ENCODE measurements at places on chromosomes 13 and 19.

DNA sequence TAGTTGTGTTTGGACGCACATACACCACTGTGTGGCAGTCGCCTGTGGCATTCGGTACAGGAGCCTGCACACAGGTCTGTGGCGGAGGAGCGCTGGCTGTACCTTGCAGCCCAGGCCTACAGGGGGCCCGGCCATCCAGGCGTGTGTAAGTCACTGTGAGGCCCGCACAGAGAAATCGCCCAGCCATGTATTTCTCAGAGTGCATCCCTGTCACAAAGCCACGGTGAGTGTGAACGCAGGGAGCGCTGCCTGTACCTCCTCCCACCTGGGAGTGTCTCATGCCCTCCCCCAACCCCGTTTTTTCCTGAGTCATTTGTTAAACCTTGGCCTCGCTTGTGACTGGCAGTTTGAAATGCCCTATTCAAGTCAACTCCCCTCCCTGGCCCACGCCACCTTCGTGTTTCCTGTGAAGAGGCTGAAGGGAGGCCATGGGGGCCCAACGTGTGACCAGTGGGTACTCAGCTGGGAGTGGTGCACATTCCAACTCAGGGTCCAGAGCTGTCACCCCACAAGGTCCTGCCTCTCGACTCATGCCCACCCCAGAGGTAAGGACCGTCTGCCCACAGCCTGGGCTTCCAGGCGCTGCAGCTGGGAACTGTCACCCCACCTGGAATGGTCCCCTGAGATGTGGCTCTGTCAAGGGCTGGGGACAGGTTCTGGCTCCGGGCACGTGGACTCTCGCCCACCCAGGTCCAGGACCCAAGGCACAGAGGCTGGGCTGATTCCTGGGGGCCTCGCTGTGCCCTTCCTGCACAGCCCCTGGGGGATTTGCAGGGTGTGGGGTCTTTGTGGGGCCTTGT, 11.6 kb upstream of the RASA3 start:
- no peak for DNase-seq

DNA sequence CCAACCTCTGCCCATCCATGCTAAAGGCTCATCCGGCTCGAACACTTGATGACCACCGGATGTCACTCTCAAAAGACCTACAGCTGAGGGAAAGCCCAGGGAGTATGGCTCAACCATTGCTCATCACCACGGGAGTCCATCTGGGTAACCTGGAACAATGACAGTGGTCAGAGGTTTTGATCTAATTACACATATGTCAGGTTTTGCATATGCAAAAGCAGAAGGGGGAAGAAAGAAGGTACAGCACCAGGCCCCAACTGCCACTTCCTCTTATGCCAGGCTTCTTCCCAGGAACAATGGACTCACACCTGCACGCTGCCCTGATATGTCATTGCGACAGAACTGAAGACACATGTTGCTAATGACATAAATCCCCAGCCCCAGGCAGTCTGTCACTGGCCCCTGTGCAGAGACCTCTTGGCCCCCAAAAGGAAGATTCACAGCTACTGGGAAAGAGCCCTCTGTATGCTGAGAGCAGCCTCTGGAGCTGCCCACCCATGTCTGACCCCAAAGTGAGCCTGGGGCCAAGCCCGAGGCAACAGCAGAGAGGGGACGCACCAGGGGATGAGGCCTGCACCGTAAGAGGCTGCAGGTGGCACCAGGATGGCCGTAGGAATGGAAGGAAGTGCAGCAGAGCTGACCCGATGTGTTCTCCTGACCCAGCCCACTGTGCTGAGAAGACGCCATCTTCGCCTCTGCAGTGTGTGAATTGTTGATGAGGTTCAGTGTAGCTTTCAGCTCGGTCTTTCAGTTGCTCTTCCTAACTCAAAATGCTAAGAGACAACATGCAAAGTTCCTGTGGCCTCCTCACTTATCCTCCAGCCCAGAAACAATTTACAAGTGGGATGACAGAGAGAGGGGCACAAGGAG, 26.3 kb downstream of the EPS15L1 start:
- DNase-seq = peak; percentile 63

GRCh38 chr19:953445-954271, 27.8 kb downstream of the ARID3A start:
- no peak for DNase-seq

DNA sequence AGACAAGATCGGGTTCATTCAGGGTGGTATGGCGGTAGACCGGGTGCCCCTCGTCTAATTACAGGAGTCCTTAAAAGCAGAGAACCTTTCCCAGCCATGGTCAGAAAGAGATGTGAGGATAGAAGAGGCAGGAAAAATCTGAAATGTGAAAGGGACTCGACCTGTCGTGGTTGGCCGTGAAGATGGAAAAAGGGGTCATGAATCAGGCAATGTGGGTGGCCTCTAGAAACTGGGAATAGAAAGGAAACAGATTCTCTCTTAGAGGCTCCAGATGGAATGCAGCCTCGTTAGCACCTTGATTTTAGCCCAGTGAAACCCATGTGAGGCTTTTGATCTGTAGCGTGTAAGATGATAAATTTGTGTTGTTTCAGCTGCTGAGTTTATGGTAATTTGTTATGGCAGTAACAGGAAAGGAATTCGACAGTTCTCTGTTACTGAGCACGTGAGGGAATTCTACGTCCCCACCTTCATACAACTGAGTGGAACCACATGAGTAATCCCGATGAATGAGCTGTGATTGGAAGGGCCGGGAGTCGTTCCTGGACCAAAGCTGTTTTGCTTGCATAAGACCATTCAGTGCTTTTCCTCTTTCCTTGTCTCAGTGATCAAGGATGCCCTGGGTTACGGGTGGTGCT, 11.0 kb upstream of the CA11 start:
- peak; percentile 63 for DNase-seq

DNA sequence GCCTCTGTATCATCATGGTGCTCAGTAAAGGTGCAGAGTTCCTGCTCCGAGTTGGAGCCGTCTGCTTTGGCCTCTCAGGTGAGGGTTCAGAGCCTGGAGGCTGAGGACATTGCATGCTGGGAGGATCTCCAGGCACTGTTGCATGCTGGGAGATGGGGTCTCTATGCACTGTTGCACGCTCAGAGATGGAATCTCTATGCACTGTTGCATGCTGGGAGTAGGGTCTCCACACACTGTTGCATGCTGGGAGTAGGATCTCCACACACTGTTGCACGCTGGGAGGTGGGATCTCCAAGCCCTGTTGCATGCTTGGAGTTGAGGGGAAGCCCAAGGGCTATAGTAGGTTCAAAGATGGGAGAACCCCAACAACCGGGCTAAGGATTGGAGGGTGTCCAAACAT, 8.3 kb downstream of the CACNG6 start:
- DNase-seq = no peak

DNA sequence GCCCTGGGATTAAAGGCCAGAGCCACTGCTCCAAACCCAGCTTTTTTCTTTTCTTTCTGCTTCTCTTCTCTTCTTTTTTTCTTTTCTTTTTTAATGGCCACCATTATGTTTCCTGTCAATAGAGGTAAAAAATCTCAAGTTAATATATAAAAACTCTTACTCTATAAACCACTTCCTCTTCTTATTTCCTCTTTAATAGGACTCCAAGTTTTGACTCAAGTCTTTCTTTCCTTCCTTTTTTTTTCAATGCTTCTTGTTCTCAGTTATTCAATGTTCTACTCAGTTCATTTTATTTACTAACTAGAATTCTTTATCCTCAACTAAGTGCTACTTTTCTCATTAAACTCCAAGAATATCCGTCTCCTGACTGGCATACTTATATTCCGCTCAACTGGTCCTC, 27.1 kb upstream of the MYCBP2 start:
- no peak for DNase-seq

DNA sequence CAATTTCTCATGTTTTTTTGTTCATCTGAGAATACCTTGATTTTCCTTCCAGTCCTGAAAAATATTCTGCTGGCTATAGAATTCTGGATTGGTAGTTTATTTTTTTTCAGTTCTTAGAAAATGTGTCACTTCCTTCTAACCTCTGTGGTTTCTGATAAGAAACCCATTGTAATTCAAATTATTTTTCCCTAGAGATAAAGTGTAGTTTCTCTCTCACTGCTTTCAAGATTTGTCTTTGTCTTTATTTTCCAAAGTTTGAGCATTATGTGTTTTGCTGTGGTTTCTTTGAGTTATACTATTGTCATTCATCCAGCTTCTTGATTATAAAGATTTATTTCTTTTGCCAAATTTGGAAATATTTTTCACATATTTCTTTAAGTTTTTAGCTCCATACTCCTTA, 324.0 kb upstream of the SPRY2 start:
- no peak for DNase-seq

DNA sequence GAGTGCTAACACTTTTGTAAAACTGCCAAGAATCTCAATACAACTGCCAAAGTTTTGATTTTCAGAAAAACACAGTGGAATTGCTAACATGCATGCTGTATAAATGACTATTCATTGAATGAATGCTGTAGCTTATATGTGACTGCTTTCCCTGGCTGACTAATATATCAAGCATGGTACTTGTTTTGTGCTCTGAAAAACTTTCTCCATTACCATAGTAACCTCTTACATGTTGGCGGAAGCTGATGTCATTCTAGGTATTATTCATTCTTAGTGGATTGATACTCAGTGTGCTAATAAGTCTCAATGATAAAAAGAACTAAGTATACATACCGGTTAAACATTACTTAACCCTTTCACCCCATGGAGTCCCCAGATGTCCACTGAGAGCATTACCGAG, 166.1 kb upstream of the MYO16 start:
- peak; percentile 82 for DNase-seq

DNA sequence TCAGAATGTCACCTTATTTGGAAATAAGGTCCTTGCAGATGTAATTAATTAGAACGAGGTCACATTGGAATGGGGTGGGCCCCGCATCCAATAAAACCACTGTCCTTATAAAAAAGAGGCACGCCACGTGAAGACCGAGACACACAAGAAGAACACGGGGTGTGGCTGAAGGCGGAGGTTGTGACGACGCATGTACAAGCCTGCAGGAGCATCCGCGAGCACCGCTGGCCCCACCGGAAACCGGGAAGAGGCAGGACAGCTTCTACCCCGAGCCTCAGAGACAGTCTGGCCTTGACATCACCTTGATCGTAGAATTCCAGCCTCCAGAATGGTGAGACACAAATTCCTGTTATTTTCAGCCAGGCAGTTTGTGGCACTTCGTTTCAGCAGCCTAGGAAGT, 177.9 kb downstream of the COL4A1 start:
- no peak for DNase-seq

DNA sequence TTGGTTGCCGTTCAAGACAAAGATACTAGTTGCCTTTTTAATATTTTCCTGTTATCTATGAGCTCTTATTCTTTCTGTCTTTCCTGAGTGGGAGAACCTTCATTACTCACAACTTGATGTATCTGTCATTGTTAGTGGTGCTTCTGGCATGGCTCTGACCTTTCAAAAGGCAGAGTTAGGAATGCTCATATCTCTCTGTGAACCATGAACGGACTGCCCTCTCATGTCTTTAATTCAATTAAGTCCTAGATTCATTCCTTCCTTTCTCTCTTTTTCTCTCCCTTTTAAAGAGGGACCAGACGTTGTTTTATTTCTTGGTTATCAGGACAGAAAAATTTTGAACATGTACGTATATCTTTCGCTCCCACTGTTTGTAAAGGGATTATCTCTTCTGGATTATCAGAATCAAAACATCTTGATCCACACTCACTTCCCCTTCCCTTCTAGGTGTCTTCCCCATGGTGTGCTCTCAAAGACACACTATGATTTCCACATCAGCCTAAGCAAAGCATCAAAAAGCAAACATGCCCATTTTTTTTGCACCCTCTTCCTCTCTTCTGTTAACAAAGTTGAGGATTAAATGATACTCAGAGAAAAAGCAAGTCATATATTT, 90.3 kb downstream of the LRCH1 start:
- DNase-seq = no peak

DNA sequence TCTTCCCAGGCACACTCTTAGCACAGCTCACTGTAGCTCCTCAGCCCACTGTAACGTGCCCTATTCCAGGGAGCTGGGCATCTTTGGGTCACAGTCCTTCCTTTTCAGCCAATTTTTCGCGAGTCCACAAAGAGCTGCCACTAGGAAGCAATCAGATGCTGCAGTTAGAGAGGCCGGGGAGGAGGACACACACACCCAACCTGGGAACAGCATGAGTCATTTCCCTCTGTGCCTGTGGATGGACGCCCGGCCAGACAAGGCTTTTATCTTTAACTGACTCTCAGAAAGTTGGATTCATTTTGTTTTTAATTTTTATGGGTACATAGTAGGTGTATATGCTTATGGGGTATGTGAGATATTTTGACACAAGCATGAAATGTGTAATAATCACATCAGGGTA, 918.6 kb downstream of the UQCRFS1 start:
- peak; percentile 35 for DNase-seq

- DNase-seq = no peak
Observed at GRCh38 chr13:35471706-35472322, 4.7 kb downstream of the MAB21L1 start.

DNA sequence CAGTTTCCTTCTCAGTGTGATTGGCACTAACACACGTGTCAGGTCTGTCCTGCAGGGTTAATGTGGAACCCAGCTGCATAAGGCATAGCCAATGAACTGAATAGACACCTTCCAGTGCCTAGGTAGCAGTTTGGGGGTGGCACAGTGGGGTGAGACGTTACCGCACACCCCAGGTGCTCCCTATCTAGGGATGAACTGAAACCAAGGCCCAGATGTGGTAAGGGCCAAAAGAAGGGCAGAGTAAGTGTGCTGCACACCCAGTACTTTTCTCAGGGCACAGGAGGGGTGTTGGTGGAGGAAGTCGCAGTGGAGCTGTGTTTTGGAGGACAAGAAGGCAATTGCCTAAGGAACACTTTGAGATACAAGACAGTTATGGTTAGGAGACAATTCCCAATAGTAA, 317.9 kb upstream of the TSHZ3 start:
- DNase-seq = no peak

DNA sequence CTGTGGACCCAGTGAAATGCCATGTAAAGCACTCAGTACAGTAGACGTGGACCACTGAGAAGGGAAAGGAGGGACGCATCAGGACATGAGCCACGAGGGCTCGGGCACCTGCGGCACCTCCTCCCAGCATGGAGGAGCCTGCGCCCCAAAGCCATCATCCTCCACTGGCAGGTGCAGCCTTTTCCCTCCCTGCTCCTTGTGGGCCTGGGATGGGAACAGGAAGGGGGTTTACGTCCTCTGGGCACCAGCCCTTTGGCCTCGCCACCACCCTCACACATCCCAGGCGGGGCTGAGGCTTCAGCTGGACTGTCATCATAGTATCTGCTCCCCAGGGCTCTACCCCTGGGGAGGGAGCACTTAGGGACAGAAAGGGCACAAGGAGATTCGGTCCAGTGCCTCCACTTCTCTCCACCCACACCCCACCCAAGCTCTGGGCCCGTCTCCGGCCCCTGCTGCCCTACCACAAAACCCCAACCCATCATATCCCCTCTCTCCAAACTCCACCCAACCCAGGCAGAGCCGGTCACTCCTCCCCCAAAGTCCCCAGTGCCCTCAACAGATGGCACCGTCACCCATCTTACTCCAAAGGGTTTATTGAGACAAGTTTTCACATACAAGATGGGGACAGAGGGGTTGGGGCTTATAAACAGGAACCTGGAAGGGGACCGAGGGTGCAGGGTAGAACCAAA, 2.2 kb upstream of the PRKD2 start:
- no peak for DNase-seq

GRCh38 chr19:46202872-46203860, 26.4 kb upstream of the IGFL1 start:
- peak; percentile 58 for DNase-seq

GRCh38 chr19:38890686-38891085, 8.7 kb downstream of the SIRT2 start:
- DNase-seq = no peak
